BE2C (cell line): ENCODE measurements at places on chromosomes 13 and 19.

GRCh38 chr19:10718205-10719196 lies 622 bp downstream of the DNM2 start:
- peak; percentile 60 for DNase-seq

GRCh38 chr13:70080012-70080411 lies 27.6 kb upstream of the ATXN8OS start:
- peak; percentile 23 for DNase-seq

DNA sequence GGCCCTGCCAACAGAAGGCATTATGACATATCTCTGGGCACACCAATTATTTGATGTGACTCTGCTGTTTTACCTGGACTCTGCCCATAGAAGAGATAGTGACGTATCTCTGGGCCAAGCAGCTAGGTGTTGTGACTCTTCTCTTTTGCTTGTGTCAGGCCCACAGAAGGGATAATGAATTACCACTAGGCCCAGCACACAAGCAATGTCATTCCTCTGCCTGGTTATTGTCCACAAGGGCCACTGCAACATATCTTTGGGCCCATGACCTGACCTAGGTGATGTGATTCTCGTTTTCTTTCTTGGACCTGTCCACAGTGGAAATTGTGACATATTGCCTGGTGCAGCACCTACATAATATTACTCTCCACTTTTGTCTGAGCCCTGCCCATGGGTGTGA lies 65.1 kb upstream of the ZNF724 start:
- no peak for DNase-seq

- no peak for DNase-seq
Observed at GRCh38 chr13:102569488-102569887, 27.3 kb upstream of the TPP2 start.

- DNase-seq, result no peak
Observed at GRCh38 chr13:65562305-65562704, 1667.8 kb downstream of the PCDH9 start.

DNA sequence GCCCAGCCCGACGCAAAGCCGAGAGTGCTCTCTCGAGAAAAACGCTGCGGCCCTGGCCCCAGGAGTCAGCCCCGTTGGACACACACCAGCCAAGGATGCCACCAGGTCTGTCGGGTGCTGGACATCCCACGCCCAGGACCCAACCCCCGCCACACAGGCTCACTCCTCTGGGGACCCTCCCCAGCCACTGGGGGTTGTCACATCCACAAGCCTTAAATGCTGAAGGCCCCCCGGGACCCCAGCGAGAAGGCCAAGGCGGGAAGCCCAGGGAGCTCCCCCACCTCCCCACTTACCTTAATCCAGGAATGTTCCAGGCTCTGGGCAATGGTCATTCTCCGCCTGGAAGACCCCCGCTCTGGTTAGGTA lies 11.2 kb downstream of the DAPK3 start:
- no peak for DNase-seq

GRCh38 chr19:39906283-39906682 lies 28.2 kb downstream of the FCGBP start:
- DNase-seq, result no peak

GRCh38 chr19:1624458-1624857 lies 19.2 kb upstream of the UQCR11 start:
- peak; percentile 80 for DNase-seq

DNA sequence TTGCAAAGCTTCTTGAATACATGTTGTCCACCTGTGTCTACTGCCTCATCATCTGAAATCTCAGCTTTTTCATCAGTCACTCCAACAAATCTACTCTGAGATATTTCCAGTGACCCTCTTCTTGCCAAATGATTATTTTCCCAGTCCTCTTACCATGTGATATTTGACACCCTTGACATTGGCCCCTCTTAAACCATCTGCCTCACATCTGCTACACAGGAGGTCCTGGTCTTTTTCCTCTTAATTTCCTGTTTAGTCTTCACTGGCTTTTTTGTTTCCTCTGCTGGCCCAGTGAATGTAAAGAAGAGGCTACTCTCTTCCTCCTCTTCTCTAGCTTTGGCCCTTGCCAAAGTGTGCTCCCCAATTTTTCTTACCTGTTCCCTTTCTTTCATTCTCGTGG lies 218.7 kb downstream of the DNAJC15 start:
- DNase-seq, result no peak

- no peak for DNase-seq
Observed at GRCh38 chr19:41774515-41774980, 19.2 kb downstream of the CEACAM6 start.

GRCh38 chr19:18023622-18024251 lies 15.8 kb downstream of the ARRDC2 start:
- no peak for DNase-seq

- no peak for DNase-seq
Observed at GRCh38 chr19:33752018-33752800, 44.5 kb upstream of the KCTD15 start.

- DNase-seq, result no peak
Observed at GRCh38 chr19:39133431-39134270, 8.1 kb downstream of the PAK4 start.

DNA sequence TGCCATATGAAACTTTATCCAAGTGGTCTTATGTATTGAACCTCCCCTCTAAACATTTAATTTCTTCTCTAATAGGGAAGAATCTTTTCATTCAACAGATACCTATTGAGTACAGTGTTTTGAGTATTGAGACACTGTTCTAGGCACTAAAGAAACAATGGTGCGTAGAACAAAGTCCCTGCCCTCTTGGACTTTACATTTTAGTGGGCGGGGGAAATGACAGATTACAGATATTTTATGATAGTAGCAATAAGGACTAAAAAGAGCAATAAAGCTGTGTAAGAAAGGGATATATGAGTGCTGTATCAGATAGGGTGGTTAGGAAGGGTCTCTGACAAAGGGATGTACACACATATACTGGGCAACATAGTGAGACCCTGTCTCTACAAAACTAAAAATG lies 5.4 kb downstream of the NUDT15 start:
- no peak for DNase-seq
